Activated B cell treated with CpG ODN at 0.5 μM for 24 hours (primary cell): ENCODE measurements at places on chromosomes 2 and 18. TPM values are rescaled to one million over a fixed set of nuclear protein-coding genes. Genes with fewer than 3 reads are reported as not detected.

- DNase-seq: no peak
These were observed 867.3 kb downstream of the TRIB2 start for GRCh38 chr2:13584020-13584419.

LYPD6B gene
- total RNA-seq: 0.58 and 1.4 TPM in 2 replicates

MORN2 gene
- total RNA-seq: 4.1 and 4.8 TPM in 2 replicates

UGT1A8 gene
- total RNA-seq: not detected in 2 replicates

DNA sequence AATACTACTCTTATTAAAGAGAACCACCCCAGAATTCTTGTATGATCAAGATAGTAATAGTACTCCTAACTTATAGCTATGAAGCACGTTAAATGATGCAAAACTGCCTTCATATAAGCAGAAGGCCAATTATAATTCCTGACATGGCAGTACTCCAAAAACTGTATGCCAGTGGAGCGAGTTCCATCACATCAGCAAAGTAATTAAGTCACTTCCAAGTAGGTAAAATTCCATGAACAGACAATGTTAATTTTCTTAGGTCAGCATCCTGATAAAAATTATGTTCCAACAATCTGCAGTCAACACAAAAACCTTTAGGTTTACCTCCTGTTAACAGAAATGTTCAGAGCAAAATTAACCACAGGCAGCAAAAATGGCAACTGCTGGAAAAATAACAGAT is 136.7 kb downstream of the CDH2 start:
- no peak for DNase-seq

DNA sequence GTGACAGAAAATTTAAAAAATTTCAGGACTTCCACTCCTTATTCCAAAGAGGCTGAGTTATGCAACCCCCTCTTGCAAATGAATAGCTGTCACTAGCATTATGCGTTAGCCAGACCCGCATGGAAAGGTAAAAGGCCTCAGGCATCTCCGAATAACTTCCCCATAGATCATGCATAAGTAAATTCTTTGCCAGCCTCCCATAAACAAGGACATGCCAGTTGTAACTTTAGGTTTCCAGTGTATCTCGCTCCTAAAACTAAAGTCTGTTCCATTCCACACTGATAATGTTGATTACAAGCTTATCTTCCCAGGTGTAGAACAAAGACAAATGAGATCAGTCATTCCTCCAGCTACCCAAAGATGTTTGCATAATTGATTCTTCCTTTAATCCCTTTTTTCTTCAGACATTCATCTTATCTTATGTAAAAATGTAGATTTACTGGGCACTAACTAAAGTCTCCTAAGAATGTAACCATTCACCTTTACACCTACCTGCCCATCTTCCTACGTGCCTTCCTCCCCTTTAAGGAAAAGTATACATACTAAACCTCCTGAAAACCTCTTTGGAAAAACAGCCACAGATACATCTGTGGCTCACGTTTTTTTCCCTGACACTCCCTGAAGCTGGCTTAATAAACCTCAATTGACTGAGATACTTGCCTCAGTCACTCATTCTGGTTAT is 13.6 kb upstream of the NFU1 start:
- DNase-seq: no peak

GRCh38 chr2:190959911-190960788 is 53.8 kb downstream of the STAT1 start:
- no peak for DNase-seq

- DNase-seq: no peak
These were observed 17.9 kb downstream of the VAPA start for GRCh38 chr18:9931678-9932077.

DNA sequence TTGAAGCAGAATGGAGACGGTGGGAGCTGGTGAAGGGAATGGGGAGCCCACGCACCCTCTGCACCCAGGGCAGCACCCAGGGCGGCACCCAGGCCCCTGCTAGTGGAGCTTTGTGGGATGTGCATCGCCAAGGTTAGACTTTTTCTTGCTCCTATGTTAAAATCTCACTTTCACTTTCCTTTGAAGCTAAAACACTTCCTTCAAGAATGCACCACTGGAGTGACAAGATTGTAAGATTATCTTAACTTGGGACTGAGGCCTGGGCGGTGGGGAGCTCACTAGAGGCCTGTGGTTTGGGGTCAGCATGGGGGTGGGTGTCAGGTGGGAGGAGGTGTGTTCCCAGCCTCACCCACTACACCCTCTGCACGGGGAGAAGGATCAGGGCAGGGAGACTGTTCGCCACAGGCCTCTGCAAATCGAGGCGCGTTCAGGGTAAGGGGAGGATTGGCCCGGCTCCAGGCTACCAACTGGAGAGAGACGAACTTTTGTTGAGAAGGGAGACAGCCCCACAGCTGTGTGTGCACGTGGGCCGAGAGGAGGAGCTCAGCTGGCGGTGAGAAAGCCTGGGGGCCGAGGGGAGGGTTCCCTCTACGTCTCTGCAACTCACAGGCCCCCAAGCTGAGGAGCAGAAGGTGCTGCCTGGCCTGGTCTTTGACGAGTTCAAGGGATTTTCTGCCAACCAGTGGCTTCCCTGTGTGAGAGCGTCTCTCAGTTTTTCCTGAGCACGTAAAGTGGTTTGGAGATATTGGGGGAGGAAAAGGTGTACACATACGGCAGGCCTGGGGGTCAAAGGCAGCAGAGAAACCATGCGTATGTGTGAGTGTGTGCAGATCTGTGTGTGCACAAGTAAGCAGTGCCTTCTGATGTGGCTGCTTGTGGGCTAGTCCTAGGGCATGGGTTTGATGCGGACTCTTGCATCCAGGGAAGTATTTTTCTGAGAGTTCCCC is 147.7 kb downstream of the KLHL29 start:
- DNase-seq: no peak

KIAA2012 gene
- total RNA-seq: not detected in 2 replicates

MPP4 gene
- total RNA-seq: not detected in 2 replicates

- DNase-seq: no peak
These were observed 4.9 kb downstream of the PDCD1 start for GRCh38 chr2:241853651-241854341.

C2orf78 gene
- not detected in 2 replicates for total RNA-seq

PJVK gene
- 2.0 and 3.1 TPM in 2 replicates for total RNA-seq

- no peak for DNase-seq
These were observed 4.6 kb upstream of the UGP2 start for GRCh38 chr2:63837036-63837594.

DNA sequence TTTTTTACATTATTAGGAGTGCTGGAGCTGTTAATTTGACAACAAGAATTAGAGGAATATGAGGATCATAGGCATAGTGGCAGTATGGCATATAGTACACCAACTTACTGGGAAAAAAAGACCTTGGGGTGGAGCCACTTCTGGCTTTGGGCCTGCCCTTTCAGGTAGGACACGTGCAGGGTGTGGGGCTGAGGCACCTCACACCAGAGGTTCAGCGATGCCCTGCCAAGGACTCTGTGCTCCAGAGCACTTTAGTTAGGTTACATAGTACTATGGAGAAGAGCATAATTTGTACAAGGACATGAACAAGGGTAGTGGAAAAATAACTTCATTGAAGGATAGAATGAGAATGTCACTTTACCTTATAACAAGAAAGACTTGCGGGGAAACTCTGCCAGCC is 77.1 kb upstream of the CD302 start:
- DNase-seq: no peak

- no peak for DNase-seq
These were observed 238.2 kb upstream of the SOX11 start for GRCh38 chr2:5454051-5454390.

DNA sequence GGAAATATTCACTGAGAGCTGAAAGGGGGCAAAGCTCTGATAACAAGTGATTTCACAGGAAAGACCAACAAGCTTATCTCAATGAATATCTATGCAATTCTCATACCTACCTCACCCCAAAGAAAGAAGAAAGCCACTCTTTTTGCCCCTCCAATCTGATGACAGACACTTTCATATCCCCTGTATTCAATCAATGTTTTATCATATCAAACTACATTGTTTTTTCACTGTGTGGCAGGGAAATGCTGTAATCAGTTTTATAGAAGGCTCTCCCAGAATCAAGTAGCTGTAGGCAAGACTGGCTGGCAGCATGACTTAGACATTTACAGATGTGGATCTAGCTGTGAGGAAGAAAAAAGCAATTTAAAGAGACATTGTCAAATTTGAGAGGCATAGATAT is 81.3 kb upstream of the PIK3C3 start:
- DNase-seq: no peak

DNA sequence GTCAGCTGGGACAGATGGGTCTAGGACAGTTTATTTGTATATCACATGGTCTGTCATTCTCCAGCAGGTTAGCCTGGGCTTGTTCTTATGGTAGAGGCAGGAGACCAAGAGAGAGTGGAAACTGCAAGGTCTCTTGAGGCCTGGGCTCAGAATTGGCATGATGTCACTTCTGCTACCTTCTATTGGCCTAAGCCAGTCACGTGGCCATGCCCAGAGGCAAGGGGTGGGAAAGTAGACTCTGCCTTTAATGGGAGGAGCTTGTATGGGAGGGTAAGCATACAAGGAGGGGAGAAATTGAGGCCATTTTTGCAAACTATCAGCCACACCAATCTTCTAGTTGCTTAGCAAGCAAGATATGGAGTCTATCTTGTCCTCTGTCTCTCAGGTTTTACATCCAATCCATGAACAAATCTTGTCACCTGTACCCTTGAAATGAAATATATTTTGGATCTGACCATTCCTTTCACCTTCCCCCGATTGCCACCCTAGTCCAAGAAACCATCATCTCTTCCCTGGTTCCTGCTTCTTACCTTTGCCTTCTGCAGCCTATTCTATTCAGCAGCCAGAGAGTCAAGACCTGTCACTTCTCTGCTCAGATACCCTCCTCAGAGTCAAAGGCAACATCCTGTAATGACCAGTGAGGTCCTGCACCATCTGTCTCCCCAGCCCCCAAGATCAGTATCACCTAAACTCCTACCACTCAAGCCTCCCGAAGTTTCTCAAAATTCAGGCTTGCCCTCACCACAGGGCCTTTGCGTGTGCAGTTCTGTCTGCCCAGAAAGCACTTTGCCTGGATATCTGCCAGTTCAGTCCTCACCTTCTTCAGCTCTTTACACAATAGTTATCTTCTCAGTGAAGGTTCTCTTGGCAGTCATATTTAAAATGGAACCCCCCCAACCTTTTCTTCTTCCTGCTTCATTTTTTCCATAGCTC is 240.0 kb downstream of the LOXHD1 start:
- no peak for DNase-seq

DNA sequence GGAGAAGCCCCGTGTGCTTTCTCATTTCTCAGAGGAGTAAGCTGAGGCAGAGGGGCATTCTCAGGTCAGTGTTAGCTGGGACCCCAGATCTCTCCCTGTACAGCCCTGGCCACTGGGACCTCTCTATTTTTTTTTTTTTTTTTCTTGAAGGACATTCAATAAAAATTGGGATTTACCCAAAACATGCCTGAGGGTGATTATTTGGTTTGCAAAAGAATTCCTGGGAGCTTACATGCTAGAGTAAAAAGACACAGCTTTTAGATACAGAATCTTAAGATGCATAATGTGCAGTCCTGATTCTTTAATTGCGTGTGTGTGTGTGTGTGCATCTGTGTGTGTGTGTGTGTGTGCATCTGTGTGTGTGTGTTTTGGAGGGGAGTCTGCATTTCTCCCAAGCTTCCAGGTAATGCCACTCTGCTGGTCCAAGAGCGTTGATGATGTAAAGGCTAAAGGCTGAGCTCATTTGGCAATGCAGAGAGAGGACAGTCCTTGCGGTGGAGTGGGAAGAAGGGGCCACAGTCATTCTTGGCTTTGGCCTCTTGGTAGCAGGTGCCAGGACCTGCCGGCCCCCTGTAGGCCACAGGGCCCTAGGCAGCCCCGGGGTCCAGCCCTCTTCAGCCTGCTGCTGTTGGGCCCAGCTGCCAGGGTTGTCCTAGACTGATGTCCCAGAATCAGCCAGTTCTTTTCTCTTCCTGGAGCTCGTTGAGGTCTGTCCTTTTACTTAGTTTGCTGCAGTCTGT is 74.1 kb upstream of the MCFD2 start:
- DNase-seq: no peak

GLI2 gene
- not detected in 2 replicates for total RNA-seq
